Prostate gland (tissue), 2 donors: ENCODE measurements at places on chromosomes 6 and 20. TPM values are rescaled to one million over a fixed set of nuclear protein-coding genes. Genes with fewer than 3 reads are reported as not detected.

BIRC7 gene
- not detected for total RNA-seq

LIN28B gene
- total RNA-seq = 2.6 TPM

BNIP5 gene
- total RNA-seq = not detected

PDYN gene
- 0.28 TPM for total RNA-seq

SMLR1 gene
- not detected for total RNA-seq

SLC22A16 gene
- total RNA-seq = 2.7 TPM

ARFGEF3 gene
- 41.0 TPM for total RNA-seq

GNMT gene
- total RNA-seq = 14.7 TPM

ILRUN gene
- total RNA-seq = 93.6 TPM

CTSZ gene
- total RNA-seq = 93.6 TPM

- DNase-seq = peak; percentile 94
Observed at GRCh38 chr6:3825851-3826581, 23.2 kb upstream of the FAM50B start.

DNA sequence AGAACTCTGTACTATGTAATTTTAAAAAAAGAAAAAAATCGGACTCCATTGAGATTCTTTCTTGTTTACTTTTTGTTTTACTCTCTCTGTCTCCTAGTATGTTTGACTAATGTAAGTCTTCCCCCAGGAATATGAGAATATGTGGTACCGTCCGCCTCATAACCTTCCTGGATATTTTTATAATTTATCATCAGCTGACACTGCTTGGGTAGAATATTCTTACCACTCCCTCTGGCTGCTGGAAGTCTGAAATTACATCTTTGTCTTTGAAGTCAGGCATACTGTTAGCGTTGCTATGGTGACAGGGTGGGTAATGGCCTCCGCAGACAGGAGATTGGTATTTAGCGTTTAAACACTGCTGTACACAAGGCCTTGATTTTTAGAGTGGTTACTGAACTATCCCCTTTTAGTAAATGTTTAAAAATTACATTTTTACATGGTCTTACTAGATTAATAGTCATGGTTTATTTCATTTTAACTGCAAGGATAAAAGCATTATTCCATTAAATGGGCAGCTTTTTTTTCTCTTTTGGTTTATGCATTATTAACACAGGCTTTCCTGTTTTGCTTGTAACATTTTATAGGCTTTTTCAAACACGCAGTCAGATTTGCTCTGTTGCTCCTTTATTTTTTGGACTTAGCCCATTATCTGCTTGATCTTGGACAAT, 176.4 kb downstream of the ARID1B start:
- DNase-seq = no peak

- no peak for DNase-seq
Observed at GRCh38 chr20:13355941-13356486, 134.9 kb downstream of the ISM1 start.

GRCh38 chr20:9353180-9353915, 161.0 kb upstream of the LAMP5 start:
- no peak for DNase-seq

DNA sequence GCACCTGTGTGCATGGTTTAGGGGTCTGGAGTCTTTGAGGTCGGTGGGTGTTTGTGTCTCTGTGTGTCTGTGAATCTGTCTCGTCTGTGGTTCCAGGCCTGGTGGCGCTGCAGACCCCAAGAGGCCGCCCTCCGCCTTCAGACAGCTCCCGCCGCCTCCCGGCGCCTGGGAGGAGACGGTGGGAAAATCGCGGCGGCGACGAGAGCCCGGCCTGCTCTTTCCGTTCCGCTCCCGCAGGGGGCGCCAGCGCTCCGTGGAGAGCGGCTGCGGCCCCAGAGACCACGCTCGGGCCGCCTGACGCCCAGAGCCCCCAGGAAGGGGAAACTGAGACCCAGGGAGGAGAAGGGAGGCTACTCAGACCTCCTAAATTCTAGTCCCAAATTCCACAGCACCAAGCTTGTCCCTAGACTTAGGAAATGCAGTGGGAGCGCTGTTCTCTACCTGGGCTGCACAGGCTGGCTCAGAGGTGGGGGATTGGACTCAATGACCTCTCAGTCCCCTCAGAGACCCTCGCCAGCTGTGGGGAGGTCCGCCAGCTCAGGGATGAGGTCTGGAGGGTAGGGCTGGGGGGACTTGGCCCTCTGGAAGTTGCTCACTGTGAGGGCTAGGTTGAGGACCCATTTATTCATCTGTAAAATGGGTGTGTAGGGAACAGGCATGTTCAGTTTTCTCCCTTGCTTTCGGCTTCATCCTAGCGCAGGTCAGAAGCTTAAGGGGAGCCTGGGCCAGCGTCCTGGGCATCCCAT, 36.9 kb upstream of the BLCAP start:
- DNase-seq = no peak

GRCh38 chr6:34248727-34249468, at the start of gene SMIM29:
TSS of gene SMIM29 (minus strand) at chr6:34249006. CDS start at chr6:34247791, 1,215 bp downstream.
- peak; percentile 96 for DNase-seq

DNA sequence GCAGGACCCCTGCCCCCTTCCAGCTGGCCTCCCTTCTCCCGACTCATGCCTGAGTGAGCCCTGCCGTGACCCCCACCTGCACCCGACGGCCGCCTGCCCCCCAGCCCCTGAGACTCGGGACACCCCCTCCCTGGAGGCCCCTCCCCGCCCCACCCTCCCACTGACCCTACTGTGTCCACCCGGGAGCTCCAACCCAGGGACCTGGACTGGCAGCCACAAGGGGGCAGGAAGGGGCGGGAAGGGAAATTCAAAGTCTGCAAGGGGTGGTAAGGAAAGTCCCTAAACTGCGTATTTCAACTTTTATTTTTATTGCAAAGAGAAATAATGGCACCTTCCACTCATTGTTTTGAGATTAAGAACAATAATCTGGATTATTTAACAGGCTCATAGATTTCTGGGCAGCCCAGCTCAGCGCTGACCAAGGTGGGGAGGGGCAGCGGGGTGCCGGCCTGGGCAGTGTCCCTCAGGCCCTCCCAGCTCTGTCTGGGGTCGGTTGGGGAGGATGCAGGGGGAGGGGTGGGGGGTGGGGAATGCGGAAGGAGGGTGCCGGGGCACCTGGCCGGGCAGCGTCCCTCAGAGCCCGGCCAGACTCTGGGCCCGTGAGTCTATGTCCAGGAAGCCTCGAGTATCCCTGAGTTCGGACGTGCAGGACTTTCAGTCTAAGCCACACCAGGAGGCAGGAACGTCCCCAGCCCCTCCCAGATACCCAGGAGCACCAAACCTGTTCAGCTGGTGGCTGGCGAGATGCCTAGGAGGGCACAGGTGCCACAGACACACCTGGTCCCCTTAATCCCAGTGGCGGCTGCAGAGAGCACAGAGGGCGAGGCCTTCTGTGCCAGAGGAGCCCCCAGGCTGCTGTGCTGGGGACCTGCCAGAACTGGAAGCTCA, 1.3 kb upstream of the PTK6 start:
- peak; percentile 92 for DNase-seq

- DNase-seq = no peak
Observed at GRCh38 chr6:33433544-33434191, 13.8 kb downstream of the SYNGAP1 start.

DNA sequence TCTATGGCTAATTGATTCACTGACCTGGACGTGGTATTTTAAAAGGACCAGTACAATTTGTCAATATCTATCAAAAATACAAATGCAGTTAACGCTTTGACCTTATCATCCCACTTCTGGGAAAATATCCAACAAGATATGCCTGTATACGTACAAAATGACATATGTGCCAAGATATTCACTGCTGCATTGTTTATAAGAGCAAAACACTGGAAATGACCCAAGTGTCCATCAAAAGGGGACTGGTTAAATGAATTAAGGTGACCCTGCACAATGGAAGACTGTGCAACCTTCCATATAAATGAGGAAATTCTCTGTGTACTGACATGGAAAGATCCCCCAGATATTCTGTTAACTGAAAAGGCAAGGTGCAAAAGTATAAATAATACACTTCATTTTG, 13.9 kb downstream of the TRAM2 start:
- DNase-seq = no peak

DNA sequence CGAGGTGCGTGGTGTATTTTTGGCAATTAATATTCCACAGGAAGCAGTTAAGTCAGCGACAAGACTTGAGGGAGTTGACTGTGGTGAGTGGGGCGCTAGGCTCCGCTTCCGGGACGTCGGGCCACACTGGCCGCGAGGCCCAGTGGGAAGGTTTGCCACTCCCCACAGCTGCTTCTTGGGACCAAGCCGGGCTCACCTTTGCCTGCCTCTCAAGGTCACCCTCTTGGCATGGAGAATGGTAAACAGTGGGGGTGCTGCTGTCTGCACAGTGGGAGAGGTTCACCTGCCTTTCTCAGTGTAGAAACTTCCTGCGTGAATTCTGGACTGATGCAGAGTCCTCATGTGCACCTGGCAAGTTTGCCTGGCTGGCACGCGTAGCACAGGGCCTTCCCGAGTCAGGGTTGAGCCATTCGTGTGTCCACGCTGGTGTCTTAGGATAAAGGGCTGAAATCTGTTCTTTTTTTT, 6.4 kb downstream of the OSBPL2 start:
- no peak for DNase-seq

DNA sequence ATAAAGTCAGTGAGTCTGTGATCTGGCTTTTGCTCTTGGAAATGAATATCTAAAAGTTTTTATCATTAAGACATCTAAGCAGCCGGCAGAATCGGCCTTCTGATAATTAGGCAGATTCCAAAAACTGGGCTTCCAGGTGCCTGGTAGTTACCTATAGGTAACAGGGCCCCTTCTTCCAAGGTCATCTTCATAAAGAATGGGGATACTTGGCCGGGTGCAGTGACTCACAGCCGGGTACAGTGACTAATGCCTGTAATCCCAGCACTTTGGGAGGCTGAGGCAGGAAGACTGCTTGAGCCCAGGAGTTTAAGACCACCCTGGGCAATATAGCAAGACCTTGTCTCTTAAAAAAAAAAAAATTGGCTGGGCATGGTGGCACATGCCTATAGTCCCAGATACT, 12.9 kb upstream of the RBL1 start:
- no peak for DNase-seq

DNA sequence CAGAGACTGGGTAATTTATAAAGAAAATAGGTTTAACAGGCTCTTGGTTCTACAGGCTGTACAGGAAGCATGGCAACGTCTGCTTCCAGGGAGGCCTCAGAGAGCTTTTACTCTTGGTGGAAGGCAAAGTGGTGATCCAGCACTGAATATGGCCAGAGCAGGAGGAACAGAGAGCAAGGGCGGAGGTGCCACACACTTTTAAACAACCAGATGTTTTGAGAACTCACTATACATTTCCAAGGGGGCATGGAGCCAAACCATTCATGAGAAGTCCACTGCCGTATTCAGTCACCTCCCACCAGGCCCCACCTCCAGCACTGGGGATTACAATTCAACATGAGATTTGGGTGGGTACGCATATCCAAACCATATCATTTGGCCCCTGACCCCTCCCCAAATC, 18.7 kb downstream of the SAMD5 start:
- DNase-seq = no peak

DNA sequence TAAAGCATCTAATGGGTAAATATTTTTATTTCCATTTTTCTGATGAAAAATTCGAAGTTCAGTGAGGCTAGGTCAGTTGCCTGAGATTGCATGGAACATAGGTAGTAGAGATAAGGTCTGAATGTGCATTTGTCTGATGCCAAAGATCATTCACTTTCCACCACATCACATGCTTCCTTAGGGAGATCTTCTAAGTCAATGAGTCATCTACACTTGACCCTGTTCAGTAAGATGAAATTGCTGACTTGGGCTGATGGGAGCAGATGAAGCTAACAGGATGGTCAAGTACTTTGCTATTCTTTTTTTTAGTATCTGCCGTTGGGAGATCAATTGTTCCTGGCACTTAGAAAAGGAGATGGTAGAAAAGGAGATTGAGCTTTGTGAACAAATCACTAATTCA, 511.3 kb downstream of the PHF3 start:
- no peak for DNase-seq
